ENCODE measurements at places on chromosomes 13 and 19.

- DNase-seq: no peak
These were observed 15.4 kb downstream of the ADAT3 start for GRCh38 chr19:1920644-1921043.

GRCh38 chr19:1970806-1971502 lies 30.0 kb downstream of the CSNK1G2 start:
- no peak for DNase-seq

- DNase-seq: no peak
These were observed 21.5 kb downstream of the NFIX start for GRCh38 chr19:13016628-13017305.

- DNase-seq: no peak
These were observed 6.7 kb upstream of the MADCAM1 start for GRCh38 chr19:489418-490196.

- peak; percentile 45 for DNase-seq
These were observed 2.5 kb upstream of the ZNF121 start for GRCh38 chr19:9586764-9587163.

GRCh38 chr13:112128331-112128610 lies 61.3 kb downstream of the SOX1 start:
- DNase-seq: no peak

Data from RWPE1 (cell line).